ENCODE measurements at places on chromosomes 1 and 21.

GRCh38 chr1:46619656-46620258 is 3.1 kb upstream of the MOB3C start:
- no peak for DNase-seq

DNA sequence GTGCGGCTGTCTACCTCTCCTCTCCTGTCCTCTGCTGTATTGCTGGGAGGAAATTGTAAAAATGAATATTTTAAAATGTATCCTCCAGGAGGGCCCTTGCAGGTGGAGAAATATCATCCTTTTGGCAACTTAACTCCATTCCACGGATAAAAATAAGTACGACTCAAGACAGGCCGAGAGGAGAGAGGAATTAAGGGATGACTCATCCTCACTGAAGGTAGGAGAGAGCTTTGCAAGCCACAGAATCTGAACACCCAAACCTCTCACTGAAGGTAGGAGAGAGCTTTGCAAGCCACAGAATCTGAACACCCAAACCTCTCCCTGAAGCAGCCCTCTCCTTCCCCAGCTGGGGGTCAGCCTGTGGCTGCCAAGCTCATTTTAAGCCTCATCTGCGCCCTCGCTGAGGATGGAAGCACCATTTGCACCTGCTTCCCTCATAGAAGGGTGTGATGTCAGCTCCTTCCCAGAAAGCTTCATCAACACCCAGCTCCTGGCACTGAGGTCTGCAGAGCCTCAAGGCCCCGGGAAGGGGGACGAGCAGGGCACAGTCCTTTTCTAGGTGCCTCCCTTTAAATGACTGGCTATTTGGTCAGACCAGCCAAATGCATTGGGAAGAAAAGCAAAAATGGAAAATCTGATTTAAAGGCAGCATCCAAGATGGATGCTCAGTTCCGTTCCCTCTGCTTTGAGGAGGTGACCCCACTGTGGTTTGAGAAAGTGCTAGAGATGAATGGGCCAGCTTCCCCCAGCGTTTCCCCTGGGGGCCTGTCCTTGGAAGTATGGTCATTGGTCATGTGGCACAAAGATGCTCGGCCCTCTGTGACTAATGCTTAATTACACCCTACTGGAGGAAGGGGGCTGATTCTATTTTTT is 12.9 kb upstream of the SELENON start:
- DNase-seq: peak; percentile 30

DNA sequence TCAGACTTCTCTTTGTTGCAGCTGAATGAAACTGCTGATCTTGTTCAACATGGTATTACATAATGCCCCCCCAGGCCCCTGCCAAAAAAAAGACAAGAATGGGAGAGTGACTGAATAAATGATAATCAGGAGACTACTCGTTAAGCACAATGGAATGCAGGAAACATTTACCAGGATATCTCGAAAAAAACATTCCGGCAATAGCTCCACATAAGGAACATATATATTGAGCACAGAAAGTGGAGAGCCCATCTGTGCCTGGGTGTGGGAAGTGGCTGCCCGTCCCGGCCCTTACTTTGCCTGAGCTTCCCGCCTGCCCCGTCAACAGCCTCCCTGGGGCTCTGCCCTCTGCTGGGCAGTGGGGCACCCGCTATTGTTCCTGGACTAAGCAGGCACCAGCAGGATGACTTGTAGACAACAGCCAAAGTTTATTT is 13.3 kb downstream of the TRIM11 start:
- DNase-seq: peak; percentile 72

DNA sequence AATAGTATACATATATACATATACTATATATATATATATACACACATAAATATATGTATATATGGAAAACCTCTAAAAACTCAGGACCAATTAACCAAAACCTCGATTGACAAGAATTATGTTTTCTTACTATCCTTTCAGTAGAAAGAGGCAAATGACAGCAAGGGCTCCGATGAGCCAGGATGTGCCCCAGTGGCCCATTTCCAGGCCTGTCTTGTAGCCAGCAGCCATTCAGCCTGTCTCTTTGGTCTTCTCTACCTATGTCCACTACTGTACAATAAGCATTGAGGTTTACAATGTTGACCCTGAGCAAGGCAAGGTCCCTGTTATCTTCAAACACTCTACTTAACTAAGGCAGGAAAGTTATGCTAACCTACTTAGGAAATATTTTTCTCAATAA is 9.8 kb downstream of the KCNA2 start:
- DNase-seq: no peak

DNA sequence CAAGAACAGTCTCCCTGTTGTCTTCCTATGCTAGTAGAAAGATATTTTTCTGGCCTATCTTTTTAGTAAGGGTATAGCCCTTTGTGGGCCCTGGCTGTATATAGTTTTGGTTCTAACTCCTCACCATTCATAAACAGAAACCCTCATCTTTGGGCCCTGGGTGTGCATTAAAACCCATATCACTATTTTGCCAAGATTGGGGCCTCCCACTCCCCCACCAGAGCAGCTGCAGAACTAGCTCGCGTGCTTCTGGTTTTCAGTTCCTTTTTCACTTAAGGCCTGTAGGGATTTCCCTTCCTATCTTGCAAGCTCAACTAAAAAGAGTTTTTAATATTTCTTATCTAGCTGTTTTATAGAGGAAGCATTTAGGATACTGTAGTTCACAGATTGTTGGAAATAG is 106.4 kb downstream of the RGL1 start:
- DNase-seq: no peak
